Activated naive CD8-positive, alpha-beta T cell treated with anti-CD3 and anti-CD28 coated beads, Interleukin-2, amount 50 U/mL, for 16 hours (primary cell): ENCODE measurements at places on chromosomes 11 and 22.

DNA sequence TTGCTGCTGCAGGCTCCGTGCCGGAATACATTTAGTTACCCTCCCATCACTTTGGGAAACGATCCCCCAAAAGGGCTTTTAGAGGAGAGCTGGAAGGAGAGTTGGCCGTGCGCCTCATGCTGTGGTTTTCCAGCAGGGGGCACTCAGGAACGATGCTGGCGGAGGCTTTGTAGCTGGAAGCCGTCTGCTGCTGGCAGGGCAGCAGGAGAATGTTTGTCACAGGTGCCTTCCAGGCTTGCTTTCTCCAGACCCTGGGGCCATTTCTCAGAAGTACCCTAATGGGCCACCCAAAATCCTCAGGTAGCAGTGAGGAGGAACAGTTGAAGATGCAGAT, 30.0 kb upstream of the CABP7 start:
- no peak for DNase-seq

- DNase-seq, result no peak
Observed at GRCh38 chr11:120894202-120894985, 129.5 kb upstream of the TBCEL start.

DNA sequence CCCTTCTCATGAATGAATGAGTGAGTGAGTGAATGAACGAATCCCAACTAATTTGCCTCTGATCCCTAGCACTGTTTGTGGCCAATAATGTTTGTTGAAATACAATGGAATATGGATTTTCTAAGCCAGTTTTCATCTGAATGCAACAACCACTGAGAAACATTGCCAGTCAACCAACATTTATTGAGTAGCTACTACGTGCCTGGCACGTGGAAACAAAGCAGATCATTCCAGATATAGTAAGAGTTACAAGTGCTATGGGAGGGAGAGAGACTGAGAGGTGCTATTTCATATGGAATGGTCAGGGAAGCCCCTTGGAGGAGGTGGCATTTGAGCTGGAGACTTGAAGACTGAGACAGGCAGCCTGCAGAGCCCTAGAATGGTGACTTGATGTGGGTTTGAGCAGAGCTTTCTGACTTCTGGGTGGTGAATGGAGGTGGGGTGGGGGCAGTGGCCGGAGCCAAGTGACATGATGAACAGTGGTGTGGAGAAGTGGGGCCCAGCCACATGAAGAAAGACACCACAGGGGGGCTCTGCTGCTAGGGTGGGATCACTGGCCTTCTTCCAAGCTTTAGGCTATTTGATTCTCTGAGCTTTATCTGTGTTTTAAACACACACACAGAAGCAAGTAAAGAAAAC, 35.1 kb upstream of the SMTN start:
- no peak for DNase-seq

- peak; percentile 46 for DNase-seq
Observed at GRCh38 chr11:74388678-74389327, 9.4 kb downstream of the PGM2L1 start.

- DNase-seq, result no peak
Observed at GRCh38 chr11:79813551-79813950, 372.7 kb upstream of the TENM4 start.

DNA sequence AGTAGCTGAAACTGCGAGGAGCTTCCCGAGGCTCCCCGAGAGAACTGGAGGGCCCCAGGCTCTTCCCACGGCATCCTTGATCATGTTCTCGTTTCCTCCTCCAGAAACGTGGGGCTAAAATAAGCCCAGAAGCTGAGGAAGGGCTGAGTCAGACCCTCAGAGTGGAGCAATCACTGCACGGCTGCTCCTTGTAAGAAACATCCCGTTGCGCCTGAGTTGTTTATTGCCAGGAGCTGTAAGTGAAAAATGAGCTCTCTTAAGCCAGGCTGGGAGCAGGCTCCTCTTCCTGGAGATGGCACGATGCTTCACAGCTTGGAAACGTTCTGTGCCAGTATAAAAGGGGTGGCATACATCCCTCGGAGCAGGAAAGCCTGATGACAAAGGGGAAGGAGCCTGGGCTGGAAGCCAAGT, 47.3 kb upstream of the SYN3 start:
- no peak for DNase-seq

- no peak for DNase-seq
Observed at GRCh38 chr22:30198152-30198825, 48.3 kb downstream of the LIF start.

GRCh38 chr11:100769617-100770016, 82.5 kb downstream of the ARHGAP42 start:
- DNase-seq, result no peak

DNA sequence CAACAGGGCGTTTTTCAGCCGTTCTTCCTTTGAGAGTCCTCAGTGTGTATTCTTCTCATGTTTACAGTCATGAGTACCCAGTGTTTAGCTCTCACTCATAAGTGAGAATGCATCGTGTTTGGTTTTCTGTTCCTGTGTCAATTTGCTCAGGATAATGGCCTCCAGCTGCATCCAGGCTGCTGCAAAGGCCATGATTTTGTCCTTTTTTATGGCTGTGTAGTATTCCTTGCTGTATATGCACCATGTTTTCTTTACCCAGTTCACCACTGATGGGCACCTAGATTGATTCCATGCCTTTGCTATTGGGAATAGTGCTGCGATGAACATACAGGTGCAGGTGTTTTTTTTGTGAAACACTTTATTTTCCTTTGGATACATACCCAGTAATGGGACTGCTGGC, 23.5 kb downstream of the B3GAT1 start:
- DNase-seq, result no peak

GRCh38 chr22:20486229-20486628, 9.4 kb downstream of the KLHL22 start:
- no peak for DNase-seq

GRCh38 chr11:106420048-106420665, 342.7 kb downstream of the AASDHPPT start:
- no peak for DNase-seq

GRCh38 chr22:19905347-19906276, 36.0 kb upstream of the COMT start:
- no peak for DNase-seq

DNA sequence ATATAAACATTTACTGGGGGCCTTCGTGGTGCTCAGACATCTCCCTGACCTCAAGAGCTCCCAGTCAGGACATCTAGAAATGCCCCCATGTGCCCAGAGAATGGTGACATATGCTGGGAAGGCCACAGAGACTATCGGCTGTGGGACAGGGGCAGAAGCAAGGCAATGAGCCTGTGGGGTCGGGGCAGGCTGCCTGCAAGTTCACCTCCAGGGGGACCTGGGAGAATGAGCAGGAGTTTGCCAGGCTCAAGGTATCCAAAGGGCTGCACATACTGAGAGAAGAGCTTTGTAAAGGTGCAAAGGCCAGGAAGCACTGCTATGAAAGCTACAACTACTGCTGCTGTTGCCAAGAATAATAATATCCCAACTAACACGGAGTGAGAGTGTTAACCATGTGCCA, 233.9 kb downstream of the TENM4 start:
- DNase-seq, result no peak

GRCh38 chr22:25008666-25009065, 56.1 kb downstream of the KIAA1671 start:
- no peak for DNase-seq

GRCh38 chr11:47916361-47916841, 64.0 kb upstream of the PTPRJ start:
- no peak for DNase-seq

DNA sequence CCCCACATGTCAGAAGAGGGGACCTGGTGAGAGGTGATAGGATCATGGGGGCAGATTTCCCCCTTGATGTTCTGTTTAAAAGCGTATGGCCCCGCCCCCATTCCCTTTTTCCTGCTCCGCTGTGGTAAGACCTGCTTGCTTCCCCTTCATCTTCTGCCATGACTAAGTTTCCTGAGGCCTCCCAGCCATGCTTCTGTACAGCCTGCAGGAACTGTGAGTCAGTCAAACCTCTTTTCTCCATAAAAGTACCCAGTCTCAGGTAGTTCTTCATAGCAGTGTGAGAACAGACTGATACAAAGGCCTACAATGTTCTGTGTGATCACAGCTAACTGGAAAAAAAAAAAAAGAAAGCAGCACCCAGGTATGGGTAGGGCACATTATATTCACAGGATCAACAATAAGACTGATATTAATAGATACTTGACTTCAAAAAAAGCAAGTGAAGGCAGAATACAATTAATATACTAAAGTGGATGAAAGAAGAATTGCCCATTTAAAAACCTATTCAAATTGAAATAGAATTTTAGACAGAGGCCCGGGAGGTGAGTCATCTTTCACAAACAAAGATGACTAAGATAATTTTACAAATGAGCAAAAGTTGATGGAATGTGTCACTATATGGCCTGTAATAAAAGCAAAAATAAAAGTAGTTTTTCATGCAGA, 1.7 kb upstream of the OR52K1 start:
- no peak for DNase-seq
